Activated CD4-positive, alpha-beta T cell treated with anti-CD3 and anti-CD28 coated beads, Interleukin-2, amount 50 U/mL, for 16 hours (primary cell): ENCODE measurements at places on chromosomes 16 and 17.
A peak's percentile ranks its signal among the peaks of the same experiment; 100 is the strongest.

- no peak for DNase-seq
These were observed 60.4 kb downstream of the STH start for GRCh38 chr17:46059486-46059885.

- no peak for DNase-seq
These were observed 4.0 kb downstream of the WBP2 start for GRCh38 chr17:75850928-75851692.

DNA sequence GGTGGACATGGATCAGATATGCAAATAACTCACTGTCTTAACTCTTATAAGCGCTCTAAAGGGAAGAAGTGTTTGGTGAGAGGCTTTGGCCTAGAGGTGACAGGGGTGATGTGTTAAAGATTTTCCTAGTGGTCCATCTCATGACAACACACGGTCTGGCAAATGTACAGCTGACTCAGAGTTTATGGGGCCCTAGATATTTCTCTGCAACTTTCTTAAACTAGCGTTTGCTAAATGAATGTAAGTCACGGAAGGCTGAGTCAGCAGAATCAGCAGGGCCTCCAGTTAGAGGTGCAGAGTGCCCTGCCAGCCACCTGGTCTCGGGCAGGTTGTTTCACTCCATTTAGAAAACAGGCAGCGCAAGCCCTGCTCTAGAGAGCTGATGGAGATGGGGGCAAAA lies 40.1 kb downstream of the CLEC16A start:
- DNase-seq, result peak; percentile 70

- DNase-seq, result no peak
These were observed 9.0 kb downstream of the KRT24 start for GRCh38 chr17:40694584-40694983.

DNA sequence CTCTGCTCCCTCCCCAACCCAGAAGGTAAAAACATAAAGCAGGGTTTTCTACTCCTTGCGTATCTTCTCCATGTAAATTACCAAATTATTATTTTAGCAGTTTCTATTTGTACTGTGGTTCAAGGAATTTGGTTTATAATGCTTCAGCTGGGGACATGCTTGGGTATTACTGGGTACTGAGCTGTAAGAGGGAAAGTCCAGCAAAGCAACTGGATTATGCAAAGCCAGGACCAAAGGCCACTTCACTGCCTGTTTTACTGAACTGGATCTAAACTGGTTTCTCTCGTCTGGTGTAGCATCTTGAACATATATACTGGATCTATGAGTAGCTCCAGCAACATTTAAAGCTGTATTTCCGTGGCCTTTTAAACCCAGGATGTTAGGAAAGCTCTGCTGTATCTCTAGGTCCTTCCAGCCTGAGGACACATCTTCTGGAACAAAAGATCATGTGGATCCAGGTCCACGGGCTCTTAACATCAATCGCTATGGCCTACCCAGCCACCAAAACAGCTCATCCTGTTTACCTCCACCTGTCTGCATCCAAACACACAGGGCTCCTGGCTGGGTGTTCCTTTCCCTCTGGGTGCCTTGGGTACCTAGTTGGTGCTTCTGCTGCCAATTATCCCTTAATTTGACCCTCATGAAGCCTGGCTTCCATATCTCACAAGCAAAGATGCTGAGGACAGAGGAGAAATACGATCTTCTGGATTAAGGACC lies 7.2 kb downstream of the PMP22 start:
- no peak for DNase-seq

DNA sequence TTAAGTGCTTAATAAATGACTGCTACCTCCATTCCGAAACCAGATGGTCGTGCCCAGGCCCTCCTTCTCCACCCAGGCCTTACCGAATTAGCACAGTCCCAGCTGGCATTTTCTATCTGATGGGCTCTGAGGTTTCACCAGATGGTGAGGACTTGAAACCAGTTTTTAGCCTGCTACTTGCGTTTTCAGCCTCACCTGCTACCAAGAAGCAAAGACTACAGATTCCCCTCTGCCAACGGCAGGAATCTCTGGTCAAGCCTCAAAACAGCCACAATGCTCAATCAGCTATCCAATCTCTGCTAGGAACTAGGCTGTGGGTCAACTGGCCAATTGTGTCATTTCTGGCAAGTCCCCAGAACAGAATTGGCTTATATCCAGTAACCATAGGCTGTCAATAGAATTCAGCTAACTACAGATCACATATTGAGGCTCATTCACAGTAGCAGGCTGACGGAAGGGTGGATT lies 11.7 kb downstream of the PECAM1 start:
- no peak for DNase-seq

DNA sequence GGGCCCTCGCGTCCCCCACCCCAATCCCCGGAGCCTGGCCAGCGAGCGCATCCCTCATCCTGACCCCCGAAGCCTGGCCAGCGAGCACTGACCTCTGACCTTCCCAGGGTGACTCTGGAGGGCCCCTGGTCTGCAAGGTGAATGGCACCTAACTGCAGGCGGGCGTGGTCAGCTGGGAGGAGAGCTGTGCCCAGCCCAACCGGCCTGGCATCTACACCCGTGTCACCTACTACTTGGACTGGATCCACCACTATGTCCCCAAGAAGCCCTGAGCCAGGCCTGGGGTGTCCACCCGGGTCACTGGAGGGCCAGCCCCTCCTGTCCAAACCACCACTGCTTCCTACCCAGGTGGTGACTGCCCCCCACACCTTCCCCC lies 2.3 kb downstream of the TPSD1 start:
- DNase-seq, result no peak

DNA sequence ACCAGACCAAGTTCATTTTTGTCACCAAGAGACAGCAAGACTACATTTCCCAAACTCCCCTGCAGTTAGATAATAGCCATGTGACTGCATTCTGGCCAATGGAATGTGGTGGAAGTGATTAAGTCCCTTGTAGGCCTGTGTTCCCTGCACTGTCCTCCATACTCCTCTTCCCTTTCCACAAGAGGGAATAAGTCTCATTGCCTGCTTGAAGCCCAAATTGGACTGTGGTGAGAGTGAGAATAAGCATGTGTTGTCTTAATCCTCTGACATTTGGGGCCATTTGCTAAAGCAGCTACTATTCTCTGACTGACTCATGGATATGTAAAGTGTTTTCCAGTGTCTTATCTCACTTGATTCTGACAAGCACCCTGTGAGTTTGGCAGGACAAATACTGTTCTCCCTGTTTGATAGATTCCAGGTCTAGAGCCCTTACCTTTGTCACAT lies 20.7 kb downstream of the PIK3R6 start:
- no peak for DNase-seq

DNA sequence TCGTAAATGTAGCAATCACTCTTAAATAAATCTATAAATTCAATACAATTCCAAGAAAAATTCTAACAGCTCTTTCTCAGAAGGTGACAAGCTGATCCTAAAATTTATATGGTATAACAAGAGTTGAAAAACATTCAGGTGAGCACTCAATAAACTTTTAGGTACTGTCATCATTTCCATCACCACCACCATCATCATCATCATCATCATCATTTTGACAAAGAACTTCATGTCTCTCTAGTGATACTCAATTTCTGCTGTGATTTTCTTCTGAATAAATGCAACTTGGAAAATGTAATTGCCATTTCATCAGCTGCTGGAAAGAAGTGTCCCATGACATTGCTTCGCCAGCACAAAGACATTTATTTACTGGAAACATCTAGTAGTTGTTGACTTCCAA lies 222.9 kb upstream of the IRX5 start:
- no peak for DNase-seq

GRCh38 chr17:14206891-14207290 lies 29.8 kb downstream of the CDRT15 start:
- no peak for DNase-seq

DNA sequence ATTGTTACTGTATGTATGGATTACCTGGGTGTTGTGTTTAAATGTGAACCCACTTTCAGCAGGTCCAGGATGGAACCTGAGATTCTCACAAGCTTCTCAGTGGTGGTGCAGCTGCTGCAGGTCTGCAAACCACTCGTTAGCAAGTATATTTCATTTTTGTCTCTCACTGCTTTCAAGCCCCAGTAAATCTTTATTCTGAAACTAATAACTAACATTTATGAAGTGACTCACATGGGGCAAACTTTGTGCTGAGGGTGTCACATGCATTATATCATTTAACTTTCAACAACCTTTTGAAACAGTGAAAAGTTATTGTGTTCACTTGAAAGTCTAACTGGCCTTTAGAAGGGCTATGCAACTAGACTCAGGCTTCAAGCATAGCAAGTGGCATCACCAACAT lies 98.9 kb upstream of the DYNLRB2 start:
- DNase-seq, result no peak

GRCh38 chr16:22757202-22757601 lies 56.8 kb upstream of the HS3ST2 start:
- no peak for DNase-seq

- peak; percentile 70 for DNase-seq
These were observed 12.5 kb downstream of the CEP295NL start for GRCh38 chr17:78890498-78890897.

DNA sequence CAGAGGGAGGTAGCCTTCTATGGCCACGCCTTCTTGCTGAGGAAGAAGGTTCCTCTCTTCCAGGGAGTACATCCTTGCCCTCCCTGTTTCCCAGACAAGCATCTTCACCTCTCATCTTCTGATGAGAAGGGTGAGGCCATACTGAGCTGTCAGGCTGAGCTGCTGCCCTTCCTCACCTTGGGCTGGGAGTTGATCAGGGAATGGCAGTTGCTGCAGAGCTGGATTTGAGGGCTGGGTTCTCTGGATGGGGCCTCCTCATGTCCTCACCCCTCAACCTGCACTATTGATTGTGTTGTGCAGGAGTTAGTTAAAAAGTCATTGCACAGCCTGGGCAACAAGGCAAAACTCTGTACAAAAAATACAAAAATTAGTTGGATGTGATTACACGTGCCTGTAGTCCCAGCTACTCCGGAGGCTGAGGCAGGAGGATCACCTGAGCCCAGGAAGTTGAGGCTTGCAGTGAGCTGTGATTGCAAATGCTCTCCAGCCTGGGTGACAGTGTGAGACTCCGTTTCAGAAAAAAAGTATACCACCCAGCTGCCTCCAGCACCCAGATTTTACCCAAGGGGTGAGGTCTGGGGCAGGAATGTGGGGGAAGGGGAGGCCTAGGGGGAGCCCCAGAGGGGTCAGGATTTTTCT lies 2.0 kb downstream of the ERBB2 start:
- DNase-seq, result no peak

DNA sequence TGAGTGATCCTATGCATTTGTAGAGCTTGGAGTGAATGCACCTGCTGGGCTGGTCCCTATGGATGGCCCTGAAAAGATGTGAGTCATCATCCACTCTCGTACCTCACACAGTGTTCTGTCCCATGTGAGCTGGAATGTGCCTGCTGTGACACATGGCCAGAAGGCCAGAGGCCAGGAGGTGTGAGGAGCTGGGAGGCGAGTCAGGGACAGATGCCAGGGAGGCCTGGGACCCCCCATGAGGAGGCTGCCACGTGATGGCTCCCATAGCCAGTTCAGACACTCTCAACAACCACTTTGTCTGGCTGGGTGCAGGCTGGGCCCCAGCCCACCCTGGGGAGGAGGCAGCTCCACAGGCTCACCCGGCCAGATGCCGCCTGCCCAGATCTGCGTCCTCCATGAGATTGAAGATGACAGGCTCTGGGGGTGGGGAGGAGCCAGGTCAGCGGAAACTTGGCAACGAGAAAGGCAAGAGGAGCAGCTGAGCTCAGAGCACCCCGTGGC lies 168.8 kb downstream of the C16orf78 start:
- DNase-seq, result no peak

DNA sequence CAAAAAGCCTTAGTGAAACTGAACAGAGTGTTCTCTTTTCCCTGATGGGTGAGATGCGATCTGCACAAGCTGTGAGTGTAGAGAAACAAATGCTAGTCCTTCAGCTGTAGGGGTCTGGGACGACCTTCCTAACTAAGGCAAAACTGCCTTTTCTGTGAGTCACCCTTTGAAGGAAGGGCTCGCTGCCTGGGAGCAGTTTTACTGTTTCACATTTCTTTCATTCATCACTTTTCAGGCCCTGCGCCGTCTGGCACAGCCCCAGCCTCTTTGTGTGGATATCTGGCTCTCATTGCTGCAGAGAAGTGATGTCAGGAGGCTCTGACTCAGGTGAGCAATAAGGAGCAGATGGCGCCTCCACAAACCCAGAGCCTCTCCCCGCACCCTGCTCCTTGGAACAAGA lies 57.4 kb downstream of the HS3ST3A1 start:
- no peak for DNase-seq

DNA sequence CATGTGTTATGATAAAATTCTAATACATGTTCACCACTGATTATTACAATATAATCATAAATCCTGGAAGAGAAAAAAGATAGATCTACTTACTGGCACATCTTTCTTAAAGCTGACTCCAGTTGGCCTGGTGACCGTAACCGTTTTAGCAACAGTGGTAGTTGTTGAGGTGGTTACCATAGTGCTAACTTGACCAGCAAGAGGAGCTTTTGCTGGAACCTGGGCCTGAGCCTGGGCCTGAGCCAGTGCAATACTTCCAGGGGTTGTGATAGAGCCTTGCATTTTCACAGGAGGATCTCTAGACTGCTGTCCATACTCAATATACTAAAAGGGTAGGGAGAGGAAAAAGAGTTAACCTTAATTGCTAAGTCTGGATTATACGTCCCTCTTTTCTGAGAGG lies 36.2 kb downstream of the SETD6 start:
- DNase-seq, result no peak

DNA sequence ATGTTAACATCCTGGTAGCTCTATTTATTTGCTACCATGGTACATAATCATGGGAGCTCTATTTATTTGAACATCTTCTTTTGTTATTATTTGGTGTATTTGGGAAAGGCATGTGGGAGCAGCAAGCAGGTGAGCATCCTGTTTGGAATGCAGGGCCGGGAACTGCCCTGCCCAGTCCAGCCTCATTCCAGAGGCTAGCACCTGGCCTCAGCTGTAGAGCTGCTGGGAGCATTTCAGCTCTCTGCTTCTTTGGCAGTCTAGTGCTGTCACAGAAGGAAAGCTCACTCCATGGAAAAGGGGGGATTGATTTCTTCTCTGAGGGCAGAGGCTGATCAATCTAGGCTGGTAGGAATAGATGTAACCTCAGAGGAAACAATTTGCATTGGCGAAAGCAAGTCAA lies 112.5 kb downstream of the WWOX start:
- no peak for DNase-seq

DNA sequence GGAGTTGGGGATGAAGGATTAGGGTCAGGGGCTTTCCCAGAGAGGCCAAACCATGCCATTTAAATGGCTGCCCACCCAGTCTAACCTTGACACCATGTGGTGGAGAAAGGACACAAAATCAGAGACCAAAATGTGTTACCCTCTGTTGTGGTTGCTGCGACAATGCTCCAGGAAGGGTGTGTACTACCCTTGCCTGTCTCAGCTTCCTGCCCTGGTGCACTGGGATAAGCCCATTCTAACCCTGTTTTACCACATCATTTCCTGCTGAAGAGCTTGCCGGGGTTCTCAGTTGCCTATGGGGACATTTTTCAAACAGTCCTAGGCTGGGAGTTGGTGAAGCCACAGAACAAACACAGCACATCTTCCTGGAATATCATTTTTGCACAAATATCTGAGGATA lies 4.9 kb downstream of the OR4D1 start:
- DNase-seq, result peak; percentile 67

- DNase-seq, result no peak
These were observed 541.2 kb upstream of the CDH5 start for GRCh38 chr16:65825191-65825856.
